Foreskin melanocyte (primary cell): ENCODE measurements at places on chromosomes 3 and 15.

- no peak for DNase-seq
These were observed 1.7 kb upstream of the HGD start for GRCh38 chr3:120683671-120684301.

GRCh38 chr15:49380912-49381311 is 42.1 kb upstream of the FGF7 start:
- no peak for DNase-seq

GRCh38 chr3:46221938-46222337 is 13.8 kb upstream of the CCR1 start:
- DNase-seq, result no peak

DNA sequence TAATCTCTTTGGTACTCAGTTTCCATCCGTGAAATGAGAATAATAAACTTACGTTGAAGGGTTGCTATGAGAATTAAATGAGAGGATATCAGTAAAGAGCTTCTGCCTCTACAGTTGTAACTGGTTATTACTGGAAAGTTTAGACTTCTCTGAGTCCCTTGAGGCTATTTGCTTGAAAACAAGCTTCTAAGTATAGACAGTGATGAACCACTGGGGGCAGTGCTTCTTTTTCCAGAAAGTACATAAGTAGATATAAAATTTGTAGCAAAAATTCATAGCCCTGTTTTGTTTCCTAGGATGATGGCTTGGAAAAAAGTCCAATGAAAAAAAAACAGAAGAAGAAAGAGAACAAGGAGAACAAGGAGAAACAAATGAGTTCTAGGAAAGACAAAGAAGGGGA is 87.1 kb downstream of the RGMA start:
- peak; percentile 22 for DNase-seq

GRCh38 chr3:184379358-184380184 is at the start of gene CHRD:
Gene CHRD (plus strand): TSS chr3:184380054. CDS start chr3:184380319, 265 bp downstream.
- no peak for DNase-seq

- DNase-seq, result no peak
These were observed 716 bp upstream of the KLHL24 start for GRCh38 chr3:183634707-183635106.

GRCh38 chr3:18035641-18036449 is 293.4 kb upstream of the TBC1D5 start:
- peak; percentile 81 for DNase-seq

DNA sequence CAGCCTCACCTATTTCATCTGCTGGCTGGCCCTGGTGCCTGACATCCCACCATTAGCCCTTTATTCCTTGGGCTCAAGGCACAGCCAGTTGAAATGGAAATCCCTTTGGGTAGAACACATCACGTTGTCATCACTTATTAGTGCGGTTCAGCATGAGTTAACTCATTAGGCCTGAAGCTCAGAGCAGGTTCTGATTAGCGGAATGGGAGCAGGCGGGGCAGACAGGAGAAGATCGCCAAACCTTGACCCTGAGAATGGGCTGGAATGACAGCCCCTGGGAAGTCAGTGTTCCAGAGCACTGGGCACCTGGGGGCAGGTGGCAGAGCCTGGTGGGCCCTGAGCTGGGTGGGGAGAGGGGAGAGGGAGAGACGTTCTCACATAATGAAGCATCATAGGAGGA is 5.8 kb downstream of the ITGA11 start:
- DNase-seq, result no peak

- DNase-seq, result no peak
These were observed 107.8 kb downstream of the MEGF11 start for GRCh38 chr15:66145726-66146182.

DNA sequence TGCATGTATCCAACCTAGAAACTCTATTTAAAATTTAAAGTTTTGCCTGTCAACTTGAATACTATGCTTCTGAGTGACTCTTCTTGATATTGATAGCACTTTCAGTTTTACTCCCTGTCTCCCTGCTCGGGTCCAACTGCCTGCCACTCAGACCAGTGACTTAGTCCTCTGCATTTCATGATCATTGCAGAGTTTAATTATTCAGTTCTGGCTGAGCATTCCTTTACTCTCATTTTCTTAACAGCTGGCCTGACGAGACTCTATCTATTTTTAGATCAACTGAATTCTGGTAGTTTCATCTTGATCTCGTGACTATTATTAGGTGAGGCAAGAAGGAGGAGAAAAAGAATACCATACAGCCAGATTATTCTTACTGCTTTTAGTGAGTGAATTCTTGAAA is 617.4 kb downstream of the SI start:
- DNase-seq, result no peak

- no peak for DNase-seq
These were observed 13.4 kb downstream of the SEC62 start for GRCh38 chr3:169980055-169980454.

- DNase-seq, result peak; percentile 29
These were observed 14.8 kb upstream of the TMEM108 start for GRCh38 chr3:133023362-133023761.
